HEK293T (cell line): ENCODE measurements at places on chromosomes 1 and 21.

GRCh38 chr1:189550498-189550897, 927.2 kb downstream of the BRINP3 start:
- no peak for DNase-seq

DNA sequence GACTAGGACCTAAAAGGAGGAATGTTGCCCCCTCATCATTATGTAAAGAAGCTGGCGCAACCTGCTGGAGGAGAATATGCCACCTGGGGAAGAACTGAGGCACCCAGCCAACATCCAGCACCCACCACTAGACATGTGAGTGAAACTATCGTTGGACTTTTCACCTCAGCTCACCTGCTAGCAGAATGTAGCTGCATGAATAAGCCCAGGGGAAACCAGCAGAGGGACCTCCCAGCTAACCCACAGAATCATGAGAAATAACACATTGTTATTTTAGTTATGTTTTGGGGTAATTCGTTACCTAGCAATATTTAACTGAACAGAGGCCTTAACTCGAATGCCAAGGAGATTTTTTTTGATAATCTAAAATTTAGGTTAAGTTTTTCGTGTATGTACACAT, 542.5 kb upstream of the DAB1 start:
- no peak for DNase-seq

DNA sequence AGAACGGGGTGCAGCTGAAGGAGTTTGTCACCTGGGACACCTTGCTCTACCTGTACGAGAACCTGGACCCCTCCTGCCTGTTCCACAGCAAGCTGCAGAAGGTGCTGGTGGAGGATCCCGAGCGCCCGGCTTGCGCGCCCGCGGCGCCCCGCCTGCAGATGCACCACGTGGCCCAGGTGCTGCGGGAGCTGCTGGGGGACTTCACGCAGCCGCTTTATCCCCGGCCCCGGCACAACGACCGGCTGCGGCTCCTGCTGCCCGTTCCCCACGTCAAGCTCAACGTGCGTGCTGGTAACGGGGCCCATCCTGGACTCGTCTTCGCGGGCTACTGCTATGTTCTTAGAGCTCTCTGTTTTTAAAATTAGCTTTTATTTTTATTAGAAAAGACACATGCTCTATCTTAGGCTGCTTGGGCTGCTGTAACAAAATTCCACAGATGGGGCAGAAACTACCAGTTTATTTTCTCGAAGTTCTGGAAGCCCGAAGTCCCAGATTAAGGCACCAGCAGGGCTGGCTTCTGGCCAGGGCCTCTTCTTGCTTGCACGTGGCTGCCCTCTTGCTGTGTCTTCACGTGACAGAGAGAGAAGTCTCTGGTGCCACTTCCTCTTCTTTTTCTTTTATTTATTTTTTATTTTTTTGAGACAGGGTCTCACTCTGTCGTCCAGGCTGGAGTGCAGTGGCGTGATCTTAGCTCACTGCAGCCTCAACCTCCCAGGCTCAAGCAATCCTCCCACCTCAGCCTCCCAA, 38.1 kb downstream of the TRPM2 start:
- DNase-seq = no peak

DNA sequence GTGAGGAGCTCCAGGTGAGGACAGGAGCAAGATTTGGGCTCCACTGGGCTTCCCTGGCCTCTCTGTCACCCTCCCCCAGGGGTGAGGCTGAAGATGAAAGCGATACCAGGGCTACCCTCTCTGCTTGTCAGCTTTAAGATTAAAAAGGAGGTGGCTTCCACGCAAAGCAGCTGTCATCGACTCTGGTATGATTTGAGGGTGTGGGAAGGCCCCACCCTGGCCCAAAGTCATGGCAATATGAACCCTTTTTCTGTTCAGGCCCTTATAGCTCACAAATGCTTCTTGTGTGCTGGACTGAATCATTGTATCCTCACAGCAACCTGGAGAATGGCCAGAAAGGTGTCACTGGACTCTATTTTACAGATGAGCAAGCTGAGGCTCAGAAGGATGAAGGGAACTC, 41.6 kb downstream of the NUAK2 start:
- no peak for DNase-seq

- no peak for DNase-seq
Measured at GRCh38 chr1:182611326-182611725, 7.1 kb upstream of the RGS16 start.
